ENCODE measurements at places on chromosomes 7 and 10. TPM values are rescaled to one million over a fixed set of nuclear protein-coding genes. Genes with fewer than 3 reads are reported as not detected.

ZNF804B gene
- 6.9 TPM for total RNA-seq

EPHB6 gene
- 29.3 TPM for total RNA-seq

OPN4 gene
- total RNA-seq, result not detected

SAMD9L gene
- 1.6 TPM for total RNA-seq

FUOM gene
- 6.9 TPM for total RNA-seq

ADAMTS14 gene
- total RNA-seq, result 0.41 TPM

OGDHL gene
- total RNA-seq, result 6.9 TPM

BTBD16 gene
- total RNA-seq, result not detected

Measured in frontal cortex (tissue), 4 donors.